ENCODE measurements at places on chromosomes 11 and 22.
A peak's percentile ranks its signal among the peaks of the same experiment; 100 is the strongest.

GRCh38 chr11:128388206-128388815 lies 199.0 kb downstream of the ETS1 start:
- DNase-seq, result no peak

GRCh38 chr22:32572741-32573500 lies 98.3 kb downstream of the FBXO7 start:
- no peak for DNase-seq

GRCh38 chr22:20664594-20664959 lies 109.3 kb upstream of the SERPIND1 start:
- no peak for DNase-seq

DNA sequence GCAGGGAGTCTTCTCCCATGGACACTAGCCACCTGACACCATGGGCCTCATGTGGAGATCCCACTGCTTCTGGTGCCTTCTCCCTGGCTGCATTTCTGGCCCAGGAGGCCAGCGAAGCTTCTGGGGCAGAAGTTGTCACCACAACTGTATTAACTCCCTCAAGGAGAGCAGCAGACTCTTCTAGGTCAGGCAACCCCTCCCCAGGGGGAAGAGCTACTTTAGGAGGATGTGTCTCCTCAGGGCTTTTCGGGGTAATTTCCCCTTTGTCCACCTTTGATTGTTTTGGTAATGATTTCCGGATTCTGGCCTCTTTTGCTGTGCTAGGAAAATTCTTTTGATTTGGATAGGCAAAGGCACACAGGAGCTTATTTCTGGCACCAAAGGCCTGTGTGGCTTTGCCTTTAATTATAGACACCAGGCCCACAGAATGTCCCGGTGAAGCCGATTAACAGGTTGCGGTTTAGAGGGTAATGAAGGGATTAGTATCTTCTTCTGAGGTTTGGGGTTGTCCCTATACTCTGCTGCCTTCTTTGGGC lies 8.9 kb upstream of the UCP2 start:
- DNase-seq, result no peak

GRCh38 chr11:70434813-70435278 lies 36.5 kb downstream of the CTTN start:
- DNase-seq, result no peak

DNA sequence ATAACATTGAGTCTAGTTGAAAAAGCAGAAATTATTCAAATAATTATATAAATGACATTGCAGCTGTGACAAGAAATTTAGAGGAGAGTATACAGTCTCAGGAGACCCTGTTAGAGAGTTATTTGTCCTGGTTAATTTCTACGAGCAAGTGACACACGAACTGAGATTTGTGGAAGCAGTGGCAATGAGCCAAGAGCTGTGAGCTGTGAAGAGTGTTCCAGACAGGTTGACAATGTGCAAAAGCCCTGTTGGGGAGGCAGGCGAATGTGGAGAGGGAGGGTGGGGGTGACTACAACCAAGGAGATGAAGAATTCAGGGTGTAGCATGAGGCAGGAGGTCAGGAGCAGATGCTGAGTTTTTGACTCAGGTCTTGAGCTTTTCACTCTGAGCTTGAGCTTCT lies 620.2 kb upstream of the TENM4 start:
- DNase-seq, result no peak

DNA sequence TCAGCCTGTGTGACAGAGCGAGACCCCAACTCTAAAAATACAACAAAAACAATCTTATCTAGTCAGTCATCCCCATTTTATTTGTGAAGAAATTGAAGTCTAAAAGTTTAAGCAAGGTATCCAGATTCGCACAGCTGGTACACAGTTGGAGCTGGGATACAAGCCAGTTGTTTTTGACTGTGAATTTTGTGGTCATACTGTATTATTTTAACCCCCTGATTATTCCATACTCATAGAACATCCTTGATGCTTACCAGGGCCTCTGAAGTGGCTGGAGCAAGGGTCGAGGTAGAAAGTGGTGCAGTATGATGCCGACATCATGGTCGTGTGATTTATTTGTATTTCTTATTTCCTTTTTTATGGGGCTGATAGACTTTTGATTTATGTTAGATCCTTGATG lies 50.0 kb downstream of the BID start:
- DNase-seq, result no peak

GRCh38 chr11:76495019-76495418 lies 50.2 kb downstream of the EMSY start:
- DNase-seq, result no peak

- DNase-seq, result no peak
Measured at GRCh38 chr11:75554258-75555022, 7.6 kb upstream of the SERPINH1 start.

DNA sequence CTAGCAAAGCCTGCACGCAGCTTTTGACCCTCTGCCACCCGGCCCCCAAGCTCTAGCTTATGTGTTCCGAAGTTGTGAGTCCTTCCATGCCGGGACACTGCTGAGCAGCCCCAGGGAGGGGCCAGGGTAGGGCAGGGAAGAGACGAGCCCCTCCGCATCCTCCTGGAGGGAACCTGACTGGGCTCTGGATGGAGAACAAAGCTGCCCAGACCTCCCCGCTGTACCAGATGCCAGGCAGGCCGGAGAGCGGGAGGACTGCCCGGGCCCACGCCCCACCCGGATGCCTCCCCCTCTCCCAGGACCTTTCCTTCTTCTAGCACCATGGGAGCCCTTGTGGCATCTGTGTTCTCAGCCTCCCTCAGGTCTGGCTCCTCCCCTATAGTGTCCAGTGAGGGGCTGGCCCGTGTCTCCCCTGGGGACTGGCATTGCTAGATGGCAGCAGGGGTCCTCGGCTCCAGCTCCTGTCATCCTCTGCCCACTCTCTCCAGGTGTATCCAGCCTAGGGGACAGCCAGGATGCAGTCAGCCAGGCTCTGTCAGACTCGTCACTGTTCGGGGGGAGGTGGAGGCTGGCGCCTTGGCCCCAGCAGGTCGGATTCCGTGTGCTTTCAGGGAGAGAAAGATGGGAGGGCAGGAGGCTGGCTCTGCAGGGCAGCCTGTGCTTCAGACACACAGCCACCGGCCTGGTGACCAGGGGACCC lies 46.1 kb downstream of the ALX4 start:
- DNase-seq, result no peak

- no peak for DNase-seq
Measured at GRCh38 chr22:32618441-32619140, 144.0 kb downstream of the FBXO7 start.

- peak; percentile 23 for DNase-seq
Measured at GRCh38 chr22:34814260-34815025, 251.5 kb upstream of the ISX start.

DNA sequence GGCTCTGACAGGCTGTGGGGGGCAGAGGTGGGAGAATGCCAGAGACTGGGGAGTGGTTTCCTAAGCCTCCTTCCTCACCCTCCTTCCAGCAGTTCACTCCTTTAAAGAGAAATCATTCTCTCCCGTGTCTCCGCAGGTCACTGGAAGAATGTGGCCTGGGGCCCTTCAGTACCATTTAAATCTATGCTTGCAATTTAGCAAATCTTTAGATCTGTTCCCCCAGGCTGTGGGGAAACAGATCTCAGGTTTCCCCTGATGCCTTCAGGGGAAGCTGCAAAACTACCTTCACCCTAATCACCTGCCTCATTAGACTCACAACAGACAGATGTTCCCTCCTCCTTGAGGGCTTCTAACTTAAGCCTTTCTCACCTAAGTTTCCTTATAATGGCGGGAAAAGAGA lies 55.3 kb downstream of the KIRREL3 start:
- DNase-seq, result no peak

GRCh38 chr11:111414936-111415335 lies 35.9 kb upstream of the POU2AF1 start:
- no peak for DNase-seq

DNA sequence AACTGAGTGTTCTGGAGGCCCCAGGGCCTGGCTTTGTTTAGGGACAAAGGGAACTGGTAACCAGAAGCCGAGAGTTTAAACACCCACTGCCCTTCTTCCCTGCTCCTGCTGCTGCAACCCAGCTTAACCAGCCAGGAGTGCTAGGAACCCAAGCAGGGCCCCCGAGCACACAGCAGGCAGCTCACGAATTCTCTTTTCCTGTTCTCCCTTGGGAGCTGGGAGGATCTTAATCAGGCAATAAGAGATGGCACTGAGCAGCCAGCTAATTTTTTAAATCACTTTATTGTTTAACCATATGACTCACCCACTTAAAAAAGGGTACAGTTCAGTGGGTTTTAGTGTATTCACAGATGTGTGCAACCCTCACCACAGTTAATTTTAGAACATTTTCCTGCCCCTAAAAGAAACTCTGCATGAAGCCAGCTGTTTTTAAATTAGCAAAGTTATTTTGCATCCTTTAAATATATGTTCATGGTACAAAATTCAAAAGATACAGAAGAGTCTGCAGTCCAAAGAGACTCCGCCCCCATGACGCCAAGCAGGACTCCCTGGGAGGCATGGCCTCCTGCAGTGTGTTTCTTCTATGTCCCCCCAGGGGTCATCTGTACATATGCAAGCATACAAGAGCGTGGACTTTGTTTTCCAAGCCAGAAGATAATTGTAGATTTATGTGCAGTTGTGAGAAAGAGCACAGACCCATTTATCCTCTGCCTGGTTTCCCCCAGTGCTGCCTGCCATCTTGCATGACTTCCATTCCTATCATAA lies 18.9 kb upstream of the PPP6R3 start:
- no peak for DNase-seq

GRCh38 chr11:60765355-60765754 lies 8.7 kb downstream of the MS4A15 start:
- no peak for DNase-seq

GRCh38 chr11:128940603-128941002 lies 2.1 kb downstream of the TP53AIP1 start:
- DNase-seq, result no peak

DNA sequence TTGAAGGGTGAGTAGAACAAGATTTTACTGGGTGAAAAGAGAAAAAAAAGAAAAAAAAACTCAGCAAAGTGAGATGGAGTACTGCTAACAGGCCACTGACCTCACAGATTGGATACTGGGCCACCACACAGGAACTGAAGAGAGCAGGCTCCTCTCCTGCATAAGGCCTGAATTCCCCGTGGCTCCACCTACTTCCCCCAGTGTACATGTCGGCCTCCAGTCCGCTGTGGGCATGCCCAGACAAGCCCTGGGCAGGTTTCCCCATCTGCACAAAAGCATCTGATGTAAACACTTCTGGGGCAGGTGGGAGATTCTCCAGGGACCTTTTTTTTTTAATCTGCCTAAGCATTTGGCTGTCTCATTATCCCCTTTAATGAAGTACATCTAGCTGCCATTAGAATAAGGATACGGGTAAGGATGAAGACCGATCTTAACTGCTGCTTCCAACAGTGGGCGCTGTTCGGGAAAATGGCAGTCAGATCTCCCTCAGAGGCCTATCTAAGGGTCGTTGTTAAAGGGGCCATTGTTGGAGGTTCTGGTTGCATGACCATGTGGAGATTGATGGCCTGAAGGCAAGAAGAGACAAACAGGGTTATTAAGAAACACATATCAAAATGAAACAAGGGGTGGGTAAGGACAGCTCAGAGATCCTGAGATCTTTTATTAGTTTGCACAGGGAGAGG lies 48.5 kb downstream of the MS4A13 start:
- no peak for DNase-seq

DNA sequence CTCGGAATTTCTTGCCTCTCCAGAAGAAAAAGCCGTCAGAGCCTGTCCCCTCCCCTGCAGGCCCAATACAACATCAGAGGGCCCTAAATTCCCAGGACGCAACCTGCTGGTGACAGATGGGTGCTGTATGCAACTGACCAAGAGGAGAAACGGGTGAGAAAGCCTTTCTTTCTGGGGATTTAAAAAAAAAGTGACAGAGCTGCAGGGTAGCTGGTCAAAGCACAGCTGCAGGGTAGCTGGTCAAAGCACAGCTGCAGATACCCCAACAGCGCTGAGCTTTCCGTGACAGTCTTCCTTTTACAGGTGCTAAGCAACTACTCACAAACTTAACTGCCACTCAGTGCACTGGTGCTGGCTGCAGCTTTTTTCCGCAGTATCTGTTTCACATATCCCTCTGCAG lies 17.8 kb downstream of the AP1B1 start:
- no peak for DNase-seq

- no peak for DNase-seq
Measured at GRCh38 chr22:29152045-29152953, 53.4 kb upstream of the EMID1 start.

GRCh38 chr11:35909511-35910265 lies 34.2 kb upstream of the LDLRAD3 start:
- DNase-seq, result no peak

DNA sequence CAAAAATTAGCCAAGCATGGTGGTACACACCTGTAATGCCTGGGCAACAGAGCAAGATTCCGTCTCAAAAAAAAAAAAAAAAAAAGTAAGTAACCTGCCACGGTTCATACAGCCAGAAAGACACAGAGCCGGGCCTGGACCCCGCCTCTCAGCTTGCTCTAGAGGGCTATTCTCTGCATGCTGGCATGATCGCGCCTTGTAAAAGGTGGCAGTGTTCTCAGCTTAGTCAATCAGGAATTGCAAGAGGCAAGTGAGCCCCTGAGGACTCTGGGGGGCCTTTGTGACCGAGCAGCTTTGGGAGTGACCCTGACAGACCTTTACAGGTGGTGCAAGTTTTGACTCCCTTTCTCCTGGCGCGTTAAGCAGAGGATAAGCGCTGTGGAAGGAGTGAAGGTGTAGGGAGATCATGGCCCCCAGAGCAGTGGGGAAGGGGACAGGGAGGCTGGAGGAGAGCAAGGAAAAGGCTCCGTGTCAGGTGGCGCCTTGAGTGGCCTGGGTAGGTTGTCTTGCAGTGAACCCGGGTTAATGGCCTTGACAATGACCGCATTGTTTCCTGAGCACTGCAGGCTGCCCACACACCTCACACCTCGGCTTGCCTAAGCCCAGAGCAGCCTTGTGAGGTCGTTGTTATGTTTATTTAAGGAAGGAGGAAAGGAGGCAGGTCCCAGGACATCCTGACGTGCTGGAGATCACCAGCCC lies 48.9 kb downstream of the CDPF1 start:
- DNase-seq, result no peak

DNA sequence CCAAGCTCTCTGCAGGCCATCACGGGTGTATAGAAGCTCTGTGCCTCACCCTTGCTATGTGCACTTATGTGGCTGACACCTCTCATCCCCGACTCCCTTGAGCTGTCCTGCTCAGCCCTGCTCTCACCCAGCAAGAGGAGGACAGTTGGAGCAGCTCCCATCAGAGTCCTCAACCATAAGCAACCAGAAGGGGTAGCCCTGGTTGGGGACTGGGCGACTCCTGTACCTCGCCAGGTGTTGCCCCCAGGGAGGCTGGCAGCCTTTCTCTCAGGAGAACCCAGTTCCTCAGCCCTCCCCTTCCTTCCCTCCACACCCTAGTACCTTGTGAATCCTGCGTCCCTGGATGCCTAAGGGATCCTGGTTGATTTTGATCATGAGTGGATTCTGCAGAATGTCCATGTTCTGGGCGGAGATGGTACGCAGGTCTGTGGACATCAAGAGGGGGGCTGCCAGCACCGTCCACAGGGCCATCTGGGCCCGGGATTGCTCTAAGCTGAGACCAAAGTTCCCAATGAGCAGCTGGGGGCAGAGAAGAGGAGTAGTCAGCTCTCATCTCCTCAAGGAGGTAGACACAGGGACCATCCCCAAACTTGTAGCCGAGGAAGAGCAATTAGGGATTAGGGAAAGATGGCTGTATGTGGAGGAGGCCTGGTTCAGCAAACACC lies 8.0 kb downstream of the NAGA start:
- no peak for DNase-seq

- no peak for DNase-seq
Measured at GRCh38 chr11:86803136-86804045, 3.0 kb downstream of the PRSS23 start.
